Effector CD4-positive, alpha-beta T cell (primary cell): ENCODE measurements at places on chromosomes 3 and 15.

DNA sequence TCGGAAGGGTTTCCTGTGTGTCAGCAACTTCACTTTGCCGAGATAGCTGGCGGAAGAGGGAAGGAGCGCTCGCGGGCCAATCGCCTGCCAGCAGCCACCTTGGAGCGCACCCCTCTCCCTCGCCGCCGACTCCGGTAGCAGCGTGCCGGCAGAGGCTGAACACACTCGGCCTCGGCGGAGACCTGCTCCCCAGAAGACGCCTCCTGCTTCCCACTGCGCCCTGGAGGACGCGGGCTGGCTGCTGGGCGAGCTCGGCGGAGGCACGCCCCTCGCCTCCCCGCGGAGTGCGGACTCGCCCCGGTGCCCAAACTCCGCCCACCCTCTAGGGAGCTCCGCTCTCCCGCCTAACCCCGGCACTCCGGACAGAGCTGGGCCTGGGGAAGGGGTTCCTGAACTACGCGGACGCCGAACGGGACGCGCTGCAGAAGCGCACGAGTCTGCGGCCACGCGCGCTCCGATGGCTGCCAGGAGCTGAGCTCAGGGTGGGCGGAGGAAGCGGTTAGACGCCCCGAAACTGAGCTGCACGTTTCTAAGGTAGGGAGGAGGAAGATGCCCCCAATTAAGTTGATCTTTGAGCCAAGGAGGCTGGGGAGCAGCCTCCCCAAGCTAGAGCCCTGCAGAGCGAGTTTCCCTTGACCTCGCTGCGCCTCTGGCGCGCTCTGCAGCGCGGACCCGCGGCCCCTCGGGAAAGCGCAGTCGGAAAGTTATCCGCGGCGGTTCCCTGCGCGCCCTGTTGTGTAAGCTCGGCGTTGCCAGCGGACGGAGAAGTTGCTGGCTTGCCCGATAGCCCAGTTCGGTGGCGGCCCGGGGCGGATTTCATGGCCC is at the start of gene P2RY1:
TSS of gene P2RY1 (plus strand) at position 356 of the 825 bp plus-strand sequence. CDS start 652 bp downstream, outside the sequence.
- no peak for DNase-seq

DNA sequence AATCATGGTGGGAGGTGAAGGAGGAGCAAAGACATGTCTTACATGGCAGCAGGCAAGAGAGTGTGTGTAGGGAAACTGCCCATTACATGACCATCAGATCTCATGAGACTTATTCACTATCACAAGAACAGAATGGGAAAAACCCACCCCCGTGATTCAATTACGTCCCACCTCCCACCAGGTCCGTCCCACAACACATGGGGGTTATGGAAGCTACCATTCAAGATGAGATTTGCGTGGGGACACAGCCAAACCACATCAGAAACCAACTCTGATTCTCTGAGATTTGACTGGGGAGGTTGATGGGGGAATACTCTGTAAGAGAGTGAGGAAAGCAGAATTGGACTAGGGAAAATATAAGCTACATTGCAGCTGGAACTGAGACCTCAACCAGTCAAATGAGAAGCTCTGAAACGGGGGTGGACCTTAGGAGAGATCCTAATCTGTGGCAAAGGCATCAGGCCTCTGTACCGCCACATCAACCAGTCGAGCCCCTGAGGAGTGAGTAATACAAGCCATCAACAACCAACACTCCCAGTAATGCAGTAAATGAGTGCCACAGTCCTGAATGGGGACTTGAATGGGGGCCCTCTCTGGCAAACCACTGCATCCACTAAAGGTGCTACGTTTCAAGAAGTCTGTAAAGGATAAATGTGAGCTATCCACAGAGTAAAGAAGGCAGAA is 207.9 kb upstream of the GADL1 start:
- DNase-seq = no peak

DNA sequence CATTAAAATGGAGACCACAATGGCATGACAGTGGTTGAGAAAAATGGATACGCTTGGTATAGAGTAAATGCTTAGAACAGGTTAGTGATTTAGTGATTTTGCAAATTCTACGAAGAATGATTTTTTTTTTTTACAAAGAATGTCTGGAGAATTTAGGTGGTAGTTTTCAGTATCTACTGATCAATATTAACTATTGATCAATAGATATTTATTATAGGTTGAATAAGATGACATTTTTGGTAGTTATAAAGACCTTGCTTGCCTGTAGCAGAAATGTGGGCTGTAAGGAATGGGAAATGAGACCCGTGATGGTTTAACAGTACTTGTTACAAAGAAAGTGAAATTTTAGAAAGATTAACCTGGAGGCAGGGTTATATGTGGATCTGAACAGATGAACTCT is 137.5 kb downstream of the NR2F2 start:
- DNase-seq = no peak

GRCh38 chr15:100708916-100709315 is 106.5 kb downstream of the ASB7 start:
- DNase-seq = no peak

DNA sequence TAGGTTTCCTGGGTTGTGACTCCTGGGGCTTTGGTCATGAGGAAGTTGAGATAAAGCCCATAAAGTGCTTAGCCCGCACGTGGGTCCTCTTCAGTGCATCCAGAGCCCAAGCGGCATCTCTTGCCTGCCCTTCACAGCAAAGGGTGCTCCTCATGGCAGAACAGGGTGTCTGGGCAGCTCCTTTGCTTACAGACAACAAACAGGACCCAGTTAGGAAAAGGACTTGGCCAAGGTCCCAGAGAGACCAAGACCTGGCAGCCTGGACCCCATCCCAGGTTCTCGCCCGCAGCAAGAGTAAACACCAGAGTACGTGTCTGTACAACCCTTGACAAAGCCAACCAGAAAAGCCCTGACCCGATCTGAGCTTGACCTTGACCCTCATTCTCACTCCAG is 27.0 kb downstream of the ALS2CL start:
- no peak for DNase-seq

DNA sequence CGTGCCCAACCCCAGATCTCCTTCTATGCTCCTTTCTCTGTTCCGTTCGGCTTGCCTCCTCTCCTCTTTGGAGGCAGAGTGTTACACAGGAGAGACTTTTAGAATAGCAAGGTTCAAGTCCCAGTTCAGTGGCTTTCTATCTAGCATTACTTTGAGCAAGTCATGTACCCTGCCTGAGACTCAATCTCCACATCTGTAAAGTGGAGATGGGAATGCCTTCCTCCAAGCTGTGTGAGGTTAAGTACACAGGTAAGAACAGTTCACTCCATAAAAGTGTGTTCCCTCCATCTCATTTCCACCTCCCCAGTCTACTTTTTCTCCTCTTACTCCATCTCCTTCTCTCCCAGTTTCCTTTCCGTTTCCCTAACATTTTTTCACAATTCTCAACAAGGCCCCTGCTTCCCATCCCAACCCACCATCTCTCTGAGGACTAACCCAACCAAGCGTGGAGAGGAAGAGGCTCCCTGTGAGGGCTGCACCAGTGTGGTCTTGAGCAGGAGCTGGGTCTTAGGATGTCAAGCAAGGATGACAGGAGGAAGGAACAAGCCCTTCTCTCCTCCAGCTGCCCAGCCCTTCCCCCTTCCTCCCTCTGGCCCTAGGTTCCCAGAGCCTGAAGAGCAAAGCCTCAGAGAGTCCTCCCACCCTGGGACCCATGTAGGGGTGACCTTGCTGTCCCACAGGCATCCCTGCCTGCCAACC is 6.4 kb downstream of the ATP8B4 start:
- DNase-seq = no peak

GRCh38 chr3:190224863-190225692 is 97.2 kb downstream of the CLDN1 start:
- no peak for DNase-seq
